ENCODE measurements at places on chromosomes 5 and 9. TPM values are rescaled to one million over a fixed set of nuclear protein-coding genes. Genes with fewer than 3 reads are reported as not detected.

MCTP1 gene
- 46.4 TPM for total RNA-seq

PRDM9 gene
- total RNA-seq, result not detected

GPBP1 gene
- 82.1 TPM for total RNA-seq

SPINK5 gene
- not detected for total RNA-seq

SLC6A7 gene
- 1.6 TPM for total RNA-seq

SLC6A19 gene
- not detected for total RNA-seq

AFAP1L1 gene
- total RNA-seq, result 1.4 TPM

FOXD4L5 gene
- 0.10 TPM for total RNA-seq

PITX1 gene
- total RNA-seq, result 45.3 TPM

PCDHGA11 gene
- 0.52 TPM for total RNA-seq

LIX1 gene
- not detected for total RNA-seq

C5orf58 gene
- not detected for total RNA-seq

SLC6A3 gene
- total RNA-seq, result not detected

CYLC2 gene
- not detected for total RNA-seq

SIL1 gene
- total RNA-seq, result 54.9 TPM

C9orf50 gene
- not detected for total RNA-seq

FAM151B gene
- total RNA-seq, result 2.3 TPM

DPYSL3 gene
- total RNA-seq, result 12.4 TPM

GCNT1 gene
- total RNA-seq, result 0.55 TPM

PCDHA1 gene
- total RNA-seq, result 0.12 TPM

PPP3R2 gene
- total RNA-seq, result not detected

ANKRD18A gene
- 3.9 TPM for total RNA-seq

TRIM36 gene
- total RNA-seq, result 2.5 TPM

DRD1 gene
- total RNA-seq, result not detected

FCN2 gene
- not detected for total RNA-seq

C5orf52 gene
- not detected for total RNA-seq

SLC9A3 gene
- total RNA-seq, result 9.1 TPM

TAF11L9 gene
- total RNA-seq, result not detected
